Osteoblast (primary cell): ENCODE measurements at places on chromosomes 7 and 10. TPM values are rescaled to one million over a fixed set of nuclear protein-coding genes. Genes with fewer than 3 reads are reported as not detected.

LIPN gene
- not detected in 2 replicates for total RNA-seq

HOXA9 gene
- 15.3 and 19.5 TPM in 2 replicates for total RNA-seq

PLPP4 gene
- total RNA-seq, result 8.0 and 16.5 TPM in 2 replicates

IQUB gene
- total RNA-seq, result 0.72 and 0.88 TPM in 2 replicates

EN2 gene
- total RNA-seq, result under 0.01 TPM in 1 of 2 replicates, not detected in the other

FGF8 gene
- not detected in 2 replicates for total RNA-seq

SPDYE3 gene
- under 0.01 TPM in 1 of 2 replicates, not detected in the other for total RNA-seq

PYROXD2 gene
- total RNA-seq, result 11.6 and 12.4 TPM in 2 replicates

CCAR1 gene
- 47.4 and 49.2 TPM in 2 replicates for total RNA-seq

GRM3 gene
- total RNA-seq, result not detected in 2 replicates

FOXI2 gene
- not detected in 2 replicates for total RNA-seq

STEAP1 gene
- total RNA-seq, result 39.1 and 45.4 TPM in 2 replicates

NPSR1 gene
- not detected in 2 replicates for total RNA-seq

NANOS1 gene
- total RNA-seq, result 1.1 and 1.2 TPM in 2 replicates

ZC3HAV1L gene
- total RNA-seq, result 17.1 and 17.4 TPM in 2 replicates

EBLN1 gene
- not detected in 2 replicates for total RNA-seq

NEUROD6 gene
- not detected in 2 replicates for total RNA-seq

PROSER2 gene
- 4.4 and 6.9 TPM in 2 replicates for total RNA-seq

FRAT1 gene
- 3.3 and 3.8 TPM in 2 replicates for total RNA-seq

PNLIPRP3 gene
- 0.59 and 0.72 TPM in 2 replicates for total RNA-seq

FAM25G gene
- total RNA-seq, result not detected in 2 replicates

MOGAT3 gene
- not detected in 2 replicates for total RNA-seq

PGAM2 gene
- 0.29 and 0.36 TPM in 2 replicates for total RNA-seq

ITIH2 gene
- not detected in 2 replicates for total RNA-seq

FRMPD2 gene
- 0.59 TPM in 1 of 2 replicates, not detected in the other for total RNA-seq

DPP6 gene
- not detected in 2 replicates for total RNA-seq

TFR2 gene
- total RNA-seq, result under 0.01 and 0.29 TPM in 2 replicates

CYP3A5 gene
- total RNA-seq, result under 0.01 TPM in 2 replicates

TSPAN12 gene
- 0.59 and 1.8 TPM in 2 replicates for total RNA-seq

TMEM26 gene
- 6.5 and 10.3 TPM in 2 replicates for total RNA-seq

PIP gene
- total RNA-seq, result not detected in 2 replicates

FEZF1 gene
- total RNA-seq, result not detected in 2 replicates
